ENCODE measurements at places on chromosomes 6 and 20.
A peak's percentile ranks its signal among the peaks of the same experiment; 100 is the strongest.

GRCh38 chr20:31948008-31948407, 3.8 kb downstream of the PDRG1 start:
- no peak for DNase-seq

GRCh38 chr6:170130201-170130621, 160.7 kb downstream of the DLL1 start:
- DNase-seq, result no peak

DNA sequence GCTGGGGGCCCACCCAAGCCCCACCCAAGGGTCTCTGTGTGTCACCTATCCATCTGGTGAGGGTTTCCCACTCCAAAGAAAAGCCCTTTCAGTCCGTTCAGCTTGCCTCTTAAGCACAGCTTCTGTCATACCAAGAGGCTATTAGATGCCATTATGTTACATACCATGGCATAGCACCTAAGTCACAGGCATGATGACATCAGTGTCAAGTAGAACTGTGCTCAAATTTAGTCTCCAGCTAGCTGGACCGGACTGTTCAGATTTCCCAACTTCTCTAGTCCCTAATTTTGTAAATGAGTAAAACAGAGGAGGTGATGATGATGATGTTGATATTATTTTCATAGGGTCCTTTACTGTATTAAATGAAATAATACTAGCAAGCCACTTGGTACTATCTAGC, 19.2 kb upstream of the PLEKHG1 start:
- no peak for DNase-seq

DNA sequence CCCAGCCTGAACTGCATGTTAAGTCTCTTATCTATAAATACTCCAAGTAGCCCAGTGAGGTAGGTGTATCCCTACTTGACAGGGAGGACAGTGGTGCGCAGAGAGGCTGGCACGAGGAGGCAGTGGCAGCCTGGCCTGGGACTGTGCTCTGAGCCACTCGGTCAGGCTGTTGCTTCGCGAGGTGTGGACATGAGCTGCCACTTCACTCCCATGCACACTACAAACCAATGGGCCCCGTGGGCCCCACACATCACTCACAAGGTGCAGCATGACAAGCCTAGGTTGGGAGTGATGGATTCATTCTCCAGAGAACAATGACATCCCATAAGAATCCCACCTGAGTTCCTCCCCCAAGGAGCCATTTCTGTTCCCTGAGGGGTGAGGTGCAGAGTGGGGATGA, 54.9 kb downstream of the TMEM242 start:
- no peak for DNase-seq

DNA sequence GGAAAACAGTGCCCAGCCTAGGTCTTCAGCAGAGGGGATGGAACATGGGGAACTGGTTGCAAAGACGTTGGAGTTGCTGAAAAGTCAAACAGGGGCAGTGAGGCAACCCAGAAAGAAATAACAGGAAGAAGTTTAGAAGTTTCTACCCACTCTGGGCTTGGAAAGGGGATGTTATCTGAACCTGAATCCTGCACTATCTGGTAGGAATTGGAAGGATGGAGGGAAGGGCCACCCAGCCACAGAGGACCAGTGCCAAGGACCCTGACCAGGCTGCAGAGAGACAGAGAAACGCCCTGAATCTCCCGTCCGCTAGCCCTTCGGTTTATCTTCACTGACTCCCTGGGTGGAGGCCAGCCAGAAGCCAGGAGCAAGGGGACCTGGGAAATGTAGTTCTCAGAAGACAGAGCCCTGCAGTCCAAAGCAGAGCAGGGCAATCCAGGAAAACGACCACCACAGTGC, 217.3 kb upstream of the RREB1 start:
- no peak for DNase-seq

GRCh38 chr6:109296971-109297372, 85.3 kb downstream of the CD164 start:
- no peak for DNase-seq

DNA sequence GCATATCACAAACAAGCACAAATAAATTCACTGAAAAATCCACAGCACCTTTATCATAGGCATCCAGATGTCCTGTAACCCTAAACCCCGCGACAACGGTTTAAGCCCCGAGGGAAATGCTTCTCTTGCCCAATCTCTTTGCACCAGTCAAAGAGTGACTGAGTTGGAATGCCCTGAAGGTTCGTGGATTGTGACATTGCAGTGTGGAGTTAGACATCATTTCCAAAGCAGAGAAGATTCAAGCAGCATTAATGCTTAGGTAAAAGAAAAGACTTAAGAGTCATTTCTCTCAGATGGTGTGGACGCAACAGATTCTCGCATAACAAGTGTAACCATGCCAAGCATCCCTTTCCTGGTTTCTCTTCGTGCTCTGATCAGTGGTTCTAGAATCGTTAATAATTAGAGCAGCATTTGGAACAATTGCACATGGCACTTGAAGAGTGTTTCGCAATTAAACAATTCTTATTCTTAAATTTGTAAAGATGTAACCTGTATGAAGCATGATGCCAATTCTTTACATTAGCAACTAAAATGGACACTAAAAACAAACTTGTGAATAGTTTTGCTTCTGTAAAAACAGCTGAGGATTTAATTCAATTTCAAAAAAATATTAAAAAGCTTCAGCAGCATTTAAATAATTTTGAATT, 121.6 kb downstream of the HIVEP2 start:
- DNase-seq, result no peak

DNA sequence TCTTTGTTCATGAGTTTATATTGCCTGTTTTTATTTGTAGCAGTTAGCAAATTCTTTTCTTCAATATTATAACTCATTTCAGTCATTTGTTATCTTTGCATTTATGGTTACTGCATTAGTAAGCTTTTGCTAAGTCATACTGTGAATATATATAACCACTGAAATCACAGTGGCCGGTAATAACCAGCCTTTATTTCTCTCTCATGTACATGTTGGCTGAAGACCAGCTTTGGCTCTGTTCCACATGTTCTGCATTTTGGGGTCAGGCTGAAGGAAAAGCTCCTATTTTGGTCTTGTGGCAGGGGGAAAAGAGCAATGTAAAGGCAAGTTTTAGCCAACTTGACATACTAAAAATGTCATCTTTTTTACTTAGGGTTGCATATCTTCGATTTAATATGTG, 276.3 kb downstream of the BCKDHB start:
- DNase-seq, result no peak

GRCh38 chr6:111113336-111114086, 26.2 kb downstream of the SLC16A10 start:
- no peak for DNase-seq

DNA sequence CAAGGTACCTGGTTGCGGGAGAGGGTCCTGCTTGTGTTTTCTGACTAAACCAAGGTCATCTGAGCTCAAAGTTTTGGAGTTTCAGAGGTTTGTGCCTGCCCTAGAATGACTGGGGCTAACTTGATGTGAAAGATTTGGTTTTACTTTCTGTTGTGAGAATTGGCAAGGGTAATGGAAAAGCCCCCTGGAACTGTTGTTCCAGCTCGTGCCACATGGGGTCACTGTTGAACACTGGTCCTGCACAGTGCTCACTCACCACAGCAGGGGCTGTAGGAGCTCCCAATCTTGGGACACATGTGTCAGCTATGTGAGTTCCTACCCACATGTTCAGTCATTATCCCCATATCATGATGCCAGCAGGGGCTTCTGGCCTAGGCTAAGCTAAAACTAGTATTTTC, 6.5 kb downstream of the TGM6 start:
- DNase-seq, result no peak

- DNase-seq, result no peak
These were observed 29.4 kb downstream of the PFDN4 start for GRCh38 chr20:54237116-54237943.

DNA sequence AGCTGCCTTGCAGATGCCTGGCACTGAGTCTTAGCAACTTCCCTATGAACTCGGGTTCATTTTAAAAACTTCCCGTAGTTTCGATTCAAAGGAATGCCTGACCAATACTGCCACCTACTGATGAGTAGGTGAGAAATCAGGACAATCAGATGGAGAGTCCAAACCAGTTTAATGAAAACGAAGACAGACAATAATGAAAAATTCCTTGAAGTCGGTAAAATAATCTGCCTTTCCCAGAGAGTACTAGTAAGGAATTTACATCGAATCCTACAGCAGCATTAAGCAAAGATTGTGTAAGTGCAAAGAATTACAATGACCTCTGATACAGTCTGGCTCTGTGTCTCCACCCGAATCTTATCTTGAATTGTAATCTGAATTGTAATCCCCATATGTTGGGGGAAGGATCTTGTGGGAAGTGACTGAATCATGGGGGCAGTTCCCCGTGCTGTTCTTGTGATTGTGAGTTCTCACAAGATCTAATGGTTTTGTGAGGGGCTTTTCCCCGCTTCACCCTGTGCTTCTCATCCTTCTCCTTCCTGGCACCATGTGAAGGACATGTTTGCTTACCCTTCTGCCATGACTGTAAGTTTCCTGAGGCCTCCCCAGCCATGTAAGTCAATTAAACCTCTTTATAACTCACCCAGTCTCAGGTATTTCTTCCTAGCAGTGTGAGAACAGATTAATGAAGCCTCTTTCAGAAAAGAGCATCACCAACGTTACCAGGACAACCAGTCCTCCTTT, 134.4 kb downstream of the ARHGAP18 start:
- peak; percentile 53 for DNase-seq

DNA sequence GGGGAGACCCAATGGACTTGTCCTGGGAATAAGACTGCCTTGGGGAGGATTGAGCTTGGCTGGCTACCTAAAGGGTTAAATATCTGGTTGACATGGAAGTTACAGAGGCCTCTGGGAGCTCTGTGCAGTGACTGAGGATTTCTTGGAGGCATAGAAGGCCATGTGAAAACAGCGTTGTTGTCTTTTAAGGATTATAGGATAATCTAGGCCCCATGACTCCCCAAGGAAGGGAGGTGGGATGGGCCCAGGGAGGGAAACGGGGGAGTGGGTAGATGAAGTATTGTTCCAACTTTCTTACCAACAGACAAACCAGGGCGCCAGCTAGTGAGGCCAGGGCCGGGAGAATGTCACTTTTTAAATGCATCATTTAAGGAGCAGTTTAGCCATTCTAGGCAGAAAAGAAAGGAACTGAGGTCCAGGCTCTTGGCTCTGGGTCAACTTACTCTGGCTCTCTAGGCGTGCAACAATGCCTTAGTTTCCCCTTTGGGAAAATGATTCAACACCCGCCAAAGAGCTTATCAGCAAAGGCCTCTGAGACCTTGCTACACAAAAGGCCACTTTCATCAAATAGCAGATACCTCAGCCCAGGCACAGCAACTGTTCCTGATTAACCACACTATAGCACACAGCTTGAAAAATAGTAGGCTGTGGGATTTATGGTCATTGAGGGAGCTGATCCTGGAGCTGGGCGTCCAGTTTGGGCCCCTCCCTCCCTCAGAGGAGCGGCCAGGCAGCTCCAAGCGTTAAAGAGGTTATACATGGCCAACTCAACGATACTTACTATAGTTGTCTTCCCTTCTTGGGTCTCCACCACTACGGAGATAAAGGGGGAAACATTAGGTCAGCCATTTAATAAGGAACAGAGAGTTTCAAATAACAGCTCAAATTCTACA, 7.0 kb downstream of the MRPS18A start:
- no peak for DNase-seq

DNA sequence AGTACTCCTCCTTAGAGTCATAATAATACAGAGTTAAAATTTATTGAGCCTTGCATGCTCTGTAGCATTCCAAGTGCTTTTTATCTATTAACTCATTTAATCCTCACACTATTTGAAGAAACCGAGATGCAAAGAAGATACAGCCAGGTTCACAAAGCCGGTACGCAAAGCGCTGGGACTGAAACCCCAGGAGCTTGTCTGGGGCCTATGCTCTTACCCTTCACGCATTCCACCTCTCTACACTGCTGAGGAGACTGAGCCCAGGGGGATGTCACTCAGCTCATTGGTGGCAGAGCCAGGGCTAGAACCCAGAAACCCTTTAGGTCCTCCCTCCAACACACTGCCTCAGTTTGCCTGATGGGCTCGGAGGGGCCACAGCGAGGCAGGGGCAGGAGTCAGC, 19.7 kb upstream of the MRPS18A start:
- no peak for DNase-seq

DNA sequence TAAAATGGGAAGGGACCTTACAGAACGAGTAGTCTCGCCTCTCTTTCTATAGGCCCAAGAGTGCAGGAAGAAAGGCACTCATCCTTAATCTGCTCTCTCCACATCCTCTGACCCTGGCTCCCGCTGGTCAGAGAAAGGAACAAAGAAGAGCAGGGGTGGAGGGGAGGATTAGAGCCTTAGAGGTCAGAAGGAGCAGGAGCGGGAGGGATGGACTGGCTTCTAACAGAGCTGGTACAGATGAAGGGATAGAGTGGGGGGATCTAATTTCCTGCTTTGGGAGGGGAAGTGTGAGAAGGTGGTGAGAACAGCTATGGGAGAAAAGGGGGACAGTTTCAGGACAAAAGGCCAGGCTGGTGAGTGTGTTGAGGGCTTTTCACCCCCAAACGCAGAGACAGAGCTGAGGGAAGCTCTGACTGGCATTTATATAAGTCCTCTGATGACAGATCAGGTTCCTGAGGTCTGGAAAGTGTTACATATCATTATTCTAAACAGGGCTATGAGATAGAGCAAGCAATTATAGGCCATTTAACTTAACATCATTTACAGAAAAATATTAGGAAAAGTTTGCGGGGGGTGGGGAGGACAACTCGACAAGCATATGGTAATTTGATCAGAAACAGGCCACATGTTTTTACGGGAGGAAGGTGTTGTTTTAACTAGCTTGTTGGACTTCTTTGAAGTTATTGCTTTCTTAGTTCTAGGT, 111.1 kb downstream of the FOXC1 start:
- no peak for DNase-seq

DNA sequence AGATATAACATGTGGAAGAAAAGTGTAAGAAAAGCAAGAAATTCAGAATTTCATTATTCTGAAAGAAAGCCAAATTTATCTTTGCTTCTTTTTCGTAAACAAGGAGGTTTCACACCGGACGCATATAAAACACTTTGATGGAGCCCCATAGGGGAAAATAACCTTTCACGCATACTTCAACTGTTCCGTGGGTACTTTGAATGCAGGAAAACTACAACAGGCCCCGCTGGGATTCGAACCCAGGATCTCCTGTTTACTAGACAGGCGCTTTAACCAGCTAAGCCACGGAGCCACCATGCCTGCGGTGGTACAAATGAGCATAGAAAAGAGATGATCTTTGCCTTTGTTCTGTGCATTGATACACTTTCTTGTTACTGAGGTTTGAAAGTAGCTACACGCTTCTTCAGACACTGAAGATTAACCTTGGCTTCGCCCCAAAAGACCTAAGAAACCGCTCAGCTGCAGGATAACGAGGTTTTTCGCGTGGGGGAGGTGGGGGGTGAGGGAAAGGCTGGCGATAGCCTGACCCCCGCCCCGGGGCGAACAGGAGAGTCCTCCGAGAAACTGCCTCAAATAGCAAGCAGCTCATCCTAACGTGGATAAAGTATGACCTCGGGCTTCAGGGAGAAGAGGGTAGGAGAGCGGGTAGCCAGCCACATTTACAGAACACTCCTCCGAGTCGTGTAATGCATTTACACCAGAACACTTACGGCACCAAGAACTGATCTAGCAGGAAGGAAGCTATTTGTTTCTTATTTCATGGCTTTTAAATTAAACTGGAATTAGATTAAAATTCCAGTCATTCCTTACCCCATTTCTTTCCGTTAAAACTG, 5.3 kb upstream of the HMGN4 start:
- DNase-seq, result peak; percentile 87

Measured in kidney capillary endothelial cell (primary cell).